Mucosa of gallbladder (tissue), 1 donor: ENCODE measurements at places on chromosomes 4 and X.

DNA sequence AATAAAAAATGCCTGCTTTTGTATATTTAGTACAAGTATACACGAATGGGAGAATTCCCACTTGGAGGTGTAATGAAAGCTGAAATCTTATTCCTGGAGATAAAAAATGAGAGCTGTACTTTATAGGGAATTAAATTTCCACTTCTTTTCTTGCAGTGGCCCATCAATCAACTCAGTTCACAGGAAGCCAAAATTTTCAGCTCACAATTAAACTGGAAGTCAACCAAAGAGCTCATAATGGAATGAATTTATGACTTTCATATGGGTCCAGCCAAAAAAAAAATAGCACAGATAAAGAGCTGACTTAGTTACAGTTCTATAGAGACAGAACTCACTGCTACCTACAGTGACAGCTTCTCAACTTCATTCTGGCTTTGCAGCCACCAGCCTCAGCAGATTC is 115.2 kb upstream of the TBC1D9 start:
- no peak for DNase-seq

DNA sequence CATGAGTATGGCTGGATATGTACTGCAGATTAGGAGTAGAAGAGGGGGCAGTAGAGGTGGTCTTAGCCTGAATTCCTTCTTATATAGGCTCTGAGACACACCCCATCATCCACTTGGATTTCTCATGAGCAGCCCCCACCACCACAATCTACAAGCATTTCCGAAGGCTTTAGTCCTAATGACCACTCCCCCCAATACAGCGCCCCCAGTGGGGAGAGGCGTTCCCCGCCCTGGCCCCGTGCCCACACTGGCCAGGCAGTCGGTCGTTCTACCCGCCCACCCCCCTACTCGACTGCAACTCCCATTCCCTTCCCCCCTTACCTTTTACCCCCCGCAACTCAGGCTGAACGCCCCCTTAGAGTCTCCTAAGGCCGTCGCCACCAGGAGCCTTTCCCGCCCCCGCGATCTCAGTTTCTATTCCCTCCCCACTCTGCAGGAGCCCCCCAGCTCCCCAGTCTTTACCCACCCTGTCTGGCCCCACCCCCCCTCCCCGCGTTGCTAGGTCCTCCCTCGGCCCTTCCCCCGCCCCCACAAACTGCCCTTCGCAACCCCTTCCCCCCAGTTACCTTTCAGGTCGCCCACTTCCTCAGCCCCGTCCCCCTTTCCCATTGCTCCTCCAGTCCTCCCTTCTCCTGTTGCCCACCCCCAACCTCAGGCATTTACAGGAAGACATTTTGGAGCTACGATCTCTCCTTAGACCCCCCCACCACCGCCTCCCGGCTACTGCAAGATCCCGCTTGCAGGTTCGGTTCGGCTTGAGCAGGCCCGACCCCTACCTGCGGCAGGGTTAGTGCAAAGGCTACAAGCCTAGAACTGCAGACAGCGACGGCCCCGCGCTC is 468 bp downstream of the ZMYM3 start:
- DNase-seq: no peak

DNA sequence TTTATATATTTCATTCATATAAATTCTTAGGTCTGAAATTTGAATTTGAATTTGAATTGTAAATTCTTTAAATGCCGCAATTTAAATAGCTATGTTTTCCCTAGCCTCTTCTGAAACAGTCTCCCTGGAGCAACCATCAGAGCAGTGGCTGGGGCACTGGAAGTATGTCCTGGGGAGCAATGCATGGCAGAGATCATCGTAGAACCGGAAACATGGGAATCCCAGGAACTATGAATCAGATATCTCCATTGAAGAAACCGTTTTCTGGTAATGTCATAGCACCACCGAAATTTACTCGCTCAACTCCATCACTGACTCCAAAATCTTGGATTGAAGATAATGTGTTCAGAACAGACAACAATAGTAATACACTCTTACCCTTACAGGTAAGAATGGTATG is 4.9 kb downstream of the CPEB2 start:
- no peak for DNase-seq

- DNase-seq: no peak
Observed at GRCh38 chr4:19857380-19857779, 394.3 kb upstream of the SLIT2 start.

GRCh38 chr4:19278665-19279064 is 973.0 kb upstream of the SLIT2 start:
- DNase-seq: no peak

DNA sequence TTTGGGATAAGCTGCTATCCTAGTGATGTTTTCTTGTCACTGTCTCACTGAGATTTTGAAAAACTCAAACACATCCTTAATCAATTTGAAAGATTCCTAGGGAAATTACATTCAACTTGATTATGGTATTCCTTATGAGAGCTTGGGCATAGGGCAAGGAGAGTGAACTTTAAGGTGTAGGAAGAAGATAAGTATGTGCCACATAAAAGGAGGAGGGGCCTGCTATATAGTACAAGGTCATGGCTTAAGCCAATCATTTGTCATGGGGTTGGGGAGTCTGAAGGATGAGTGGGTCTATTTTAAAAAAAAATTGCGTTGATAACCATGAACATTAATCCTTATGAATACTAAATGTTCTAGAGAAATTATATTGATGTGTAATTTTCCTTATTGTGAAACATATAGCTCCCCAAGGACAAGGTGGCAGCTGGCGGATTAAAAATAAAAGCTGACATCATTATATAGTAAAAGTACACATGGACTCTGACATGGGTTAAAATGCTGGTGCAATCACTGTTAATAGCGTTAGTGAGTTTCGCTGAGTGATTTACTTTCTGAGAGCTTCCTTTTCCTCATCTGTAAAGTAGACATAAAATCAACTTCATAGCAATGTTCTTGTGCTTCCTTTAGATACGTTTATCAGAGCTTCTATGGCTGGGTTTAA is 17.4 kb downstream of the GALNT7 start:
- no peak for DNase-seq

DNA sequence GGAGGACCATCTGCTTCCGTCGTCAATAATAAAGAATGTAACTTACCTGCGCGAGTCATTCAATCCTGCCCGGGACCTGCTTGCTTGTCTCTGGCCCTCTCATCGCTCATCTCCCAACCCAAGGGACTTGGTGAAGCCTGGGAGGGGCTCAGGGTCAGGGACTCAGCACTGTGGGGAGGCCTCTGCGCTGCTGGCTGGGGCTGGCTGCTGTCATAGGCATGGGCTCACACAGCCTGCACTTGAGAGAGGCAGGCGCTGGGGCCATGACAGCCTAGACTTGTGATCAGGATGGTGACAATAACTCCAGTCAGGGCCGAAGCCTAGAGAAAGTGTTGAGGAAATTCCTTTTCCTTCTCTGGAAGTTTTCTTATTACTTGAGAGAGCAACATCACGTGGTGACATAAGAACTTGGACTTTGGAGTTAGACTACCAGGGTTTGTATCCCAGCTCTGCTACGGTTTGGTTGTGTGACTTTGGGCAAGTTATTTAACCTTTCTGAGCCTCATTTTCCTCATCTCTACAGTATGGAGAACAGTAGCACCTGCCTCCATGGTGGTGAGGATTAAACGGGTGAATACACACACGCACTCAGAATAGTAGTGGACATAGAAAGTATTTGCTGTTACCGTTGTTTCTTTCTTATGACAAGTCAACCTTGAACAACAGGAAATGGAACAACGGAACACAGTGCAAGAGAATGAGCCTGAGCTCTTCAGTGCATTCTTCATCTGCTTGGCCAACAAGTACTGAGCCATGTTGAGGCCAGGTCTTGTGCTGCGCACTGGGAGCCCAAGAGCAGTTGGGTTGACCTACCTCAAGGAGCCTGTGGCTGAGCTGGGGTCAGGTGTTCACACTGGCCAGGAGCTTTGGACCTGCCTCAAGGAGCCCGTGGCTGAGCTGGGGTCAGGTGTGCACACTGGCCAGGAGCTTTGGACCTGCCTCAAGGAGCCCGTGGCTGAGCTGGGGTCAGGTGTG is 60.5 kb downstream of the TBC1D14 start:
- no peak for DNase-seq

DNA sequence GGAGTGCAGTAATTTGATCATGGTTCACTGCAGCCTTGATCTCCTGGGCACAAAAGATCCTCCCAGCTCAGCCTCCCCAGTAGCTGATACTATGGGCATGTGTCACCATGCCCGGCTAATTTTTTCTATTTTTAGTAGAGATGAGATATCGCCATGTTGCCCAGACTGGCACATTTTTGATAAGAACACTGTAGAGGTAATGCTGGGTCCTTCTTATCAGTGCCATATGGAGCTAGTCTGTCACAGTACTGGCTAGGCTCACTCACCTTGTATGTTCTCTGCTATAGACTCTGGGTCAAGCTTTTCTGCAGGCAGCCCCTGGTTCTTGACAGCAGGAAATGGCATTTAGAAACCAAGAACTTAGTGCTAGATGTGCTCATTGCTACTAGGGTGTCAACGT is 53.9 kb downstream of the BCOR start:
- no peak for DNase-seq

GRCh38 chr4:89290727-89291516 is 16.7 kb downstream of the GPRIN3 start:
- no peak for DNase-seq

DNA sequence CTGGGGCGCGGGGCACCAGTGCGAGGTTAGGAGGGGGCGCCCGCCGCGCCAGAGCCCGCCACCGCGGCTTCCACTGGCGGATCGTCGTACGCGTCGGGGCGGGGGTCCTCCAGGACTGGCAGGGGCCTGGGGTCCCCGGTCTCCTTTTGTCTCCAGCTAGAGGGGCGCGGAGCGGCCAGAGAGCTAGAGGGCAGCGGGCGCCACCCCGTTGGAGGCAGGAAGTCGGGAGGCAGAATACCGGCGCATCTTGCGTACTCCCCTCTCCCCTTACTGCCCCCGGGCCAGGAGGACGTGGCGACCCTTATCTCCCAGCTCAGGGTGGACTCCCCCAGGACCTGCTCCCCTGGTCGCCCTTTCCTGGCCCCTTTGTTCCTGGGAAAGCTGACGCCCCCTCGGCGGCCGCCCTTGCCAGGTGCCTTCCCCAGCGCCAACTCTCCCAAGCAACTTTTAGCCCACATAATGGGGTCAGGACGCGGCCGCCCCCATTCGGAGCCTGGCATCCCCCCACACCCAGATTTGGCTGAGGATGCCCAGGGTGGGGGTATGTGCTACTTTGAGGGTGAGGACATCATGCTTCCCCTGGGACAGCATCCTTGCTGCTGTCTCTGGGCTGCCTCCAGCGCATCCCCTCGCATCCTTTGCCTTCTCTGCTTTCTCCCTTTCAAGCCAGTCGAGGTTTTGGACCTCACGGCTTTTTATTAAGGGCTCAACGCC is 933 bp downstream of the CNKSR2 start:
- no peak for DNase-seq

- no peak for DNase-seq
Observed at GRCh38 chr4:92235731-92236130, 68.0 kb upstream of the GRID2 start.

GRCh38 chrX:124862301-124862700 is 457.4 kb upstream of the TEX13C start:
- DNase-seq: no peak

GRCh38 chrX:76555816-76556215 is 128.3 kb downstream of the MAGEE1 start:
- DNase-seq: no peak

- no peak for DNase-seq
Observed at GRCh38 chr4:40720916-40721315, 28.8 kb upstream of the NSUN7 start.

DNA sequence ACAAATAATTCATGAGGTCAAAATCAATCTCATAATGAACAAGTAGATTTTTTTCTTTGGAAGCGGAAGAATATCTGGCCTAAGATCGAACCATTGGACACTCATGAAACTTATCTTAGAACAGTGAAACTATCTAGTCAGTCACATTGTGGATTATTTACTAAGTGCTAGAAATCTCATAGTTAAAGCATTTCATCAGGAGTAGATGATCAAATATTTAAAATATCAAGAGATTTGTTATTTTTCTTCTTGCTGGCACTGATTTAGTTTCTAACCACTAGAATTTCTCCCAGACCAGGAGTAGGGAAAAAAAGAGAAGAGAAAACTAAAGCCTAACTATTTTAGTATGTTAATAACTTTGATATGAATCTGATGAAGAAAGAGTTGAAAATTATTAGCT is 105.5 kb downstream of the SHROOM3 start:
- DNase-seq: no peak

GRCh38 chr4:76087007-76087769 is 12.7 kb downstream of the ART3 start:
- DNase-seq: peak; percentile 60

DNA sequence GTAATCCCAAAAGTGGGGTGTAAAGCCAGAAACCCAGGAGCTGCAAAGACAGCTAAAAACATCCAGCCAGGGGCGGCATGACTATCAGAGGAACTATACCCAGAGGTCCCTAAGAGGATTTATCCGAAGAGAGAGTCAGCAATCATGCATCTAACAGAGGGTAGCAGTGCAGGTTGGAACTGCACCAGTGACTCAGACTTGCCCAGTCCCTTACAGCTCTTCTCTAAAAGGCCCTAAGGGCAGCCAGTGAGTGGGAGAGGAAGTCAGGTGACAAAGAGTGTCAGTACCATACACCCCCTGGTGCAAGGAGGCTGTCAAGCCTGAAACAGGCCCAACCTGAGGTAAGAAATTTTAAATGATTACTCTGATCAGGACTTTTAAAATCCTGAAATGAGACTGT is 88.1 kb downstream of the CAMK2D start:
- no peak for DNase-seq

- no peak for DNase-seq
Observed at GRCh38 chr4:188177997-188178675, 38.9 kb downstream of the TRIML1 start.

GRCh38 chr4:51845711-51846110 is 2.8 kb downstream of the DCUN1D4 start:
- no peak for DNase-seq

DNA sequence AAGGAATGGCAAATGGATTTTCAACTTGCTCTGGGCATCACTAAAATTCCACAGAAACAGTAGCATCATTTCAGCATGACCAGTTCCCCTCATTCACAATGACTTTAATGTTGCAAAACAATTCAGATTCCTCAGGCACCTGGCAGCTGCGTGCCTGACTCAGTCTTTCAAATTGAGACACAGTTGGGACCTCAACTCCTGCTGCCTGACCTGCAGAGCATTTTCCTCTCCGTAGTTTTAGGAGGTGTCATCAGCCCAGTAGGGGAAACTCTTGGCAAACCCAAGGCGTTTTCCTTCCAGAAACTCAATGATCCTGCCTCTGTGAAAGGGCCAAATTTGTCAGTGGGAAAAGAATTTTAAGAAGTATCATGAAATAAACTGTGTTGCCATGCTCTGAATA is 388.9 kb downstream of the SPRY1 start:
- no peak for DNase-seq
